Activated CD8-positive, alpha-beta T cell treated with anti-CD3 and anti-CD28 coated beads for 36 hours (primary cell): ENCODE measurements at places on chromosomes 12 and 14. TPM values are rescaled to one million over a fixed set of nuclear protein-coding genes. Genes with fewer than 3 reads are reported as not detected.

GRCh38 chr14:74501135-74501614, 7.6 kb downstream of the ISCA2 start:
- peaks cover 4% of the 10 kb centered on the region for H3K36me3 ChIP-seq
- H3K4me1 ChIP-seq: peaks cover 3% of the 10 kb centered on the region
- no peaks in the 10 kb centered on the region for H3K27me3 ChIP-seq

DNA sequence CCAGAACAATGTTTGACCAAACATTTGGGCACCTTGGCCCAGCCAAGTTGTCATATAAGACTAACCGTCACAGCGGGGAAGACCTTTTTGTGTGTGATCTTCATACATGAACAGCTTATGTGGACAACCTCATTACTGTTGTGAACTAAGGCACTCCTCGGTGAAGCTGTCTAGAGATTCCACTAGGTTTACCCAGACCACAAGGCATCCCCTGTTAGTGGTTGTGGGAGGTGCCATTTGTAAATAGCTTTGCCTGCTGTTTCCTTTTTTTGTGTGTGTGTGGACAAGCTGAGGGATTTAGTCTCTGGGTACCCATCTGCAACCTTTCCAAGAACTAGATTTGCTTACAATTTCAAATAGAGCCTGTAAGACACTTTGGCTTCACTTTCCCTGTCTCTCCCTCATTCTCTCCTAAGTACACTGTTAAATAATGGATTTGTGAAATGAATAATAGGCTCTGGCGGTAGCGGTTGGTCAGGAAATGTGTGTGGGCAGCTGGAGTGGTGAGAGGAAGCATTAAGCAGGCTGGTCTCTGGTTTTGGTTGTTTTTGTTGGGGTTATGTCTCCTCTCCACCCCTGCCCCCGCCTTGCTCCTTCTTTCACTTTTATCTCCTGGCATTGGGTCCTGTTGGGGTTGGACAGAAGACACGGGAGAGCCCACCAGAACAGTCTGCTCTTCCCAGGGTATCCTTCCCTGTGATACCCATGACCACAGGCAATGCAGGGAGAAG, 727.6 kb downstream of the VRK1 start:
- H3K4me1 ChIP-seq: peaks cover 8% of the 10 kb centered on the region
- no peaks in the 10 kb centered on the region for H3K36me3 ChIP-seq
- H3K27ac ChIP-seq: no peak overlapping the region
- H3K4me3 ChIP-seq: no peak overlapping the region

DNA sequence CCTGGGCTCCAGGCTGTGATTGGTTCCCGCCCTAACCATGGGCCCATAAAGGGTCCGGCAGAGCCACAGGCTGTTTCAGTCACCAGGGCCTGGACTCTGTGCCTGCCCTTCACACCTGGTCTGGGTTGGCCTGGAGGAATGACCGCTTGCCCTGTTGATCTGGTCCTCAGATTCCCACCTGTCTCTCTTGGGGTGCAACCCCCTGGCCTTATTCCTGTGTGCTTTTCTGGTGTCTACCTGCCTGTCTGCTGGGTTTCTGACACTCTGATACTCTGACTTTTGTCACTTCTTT, 2.9 kb upstream of the KRT83 start:
- no peak for DNase-seq
- no peak overlapping the region for H3K27ac ChIP-seq
- no peaks in the 10 kb centered on the region for H3K36me3 ChIP-seq
- peaks cover 11% of the 10 kb centered on the region for H3K27me3 ChIP-seq

The SP7 gene
- total RNA-seq: not detected

DNA sequence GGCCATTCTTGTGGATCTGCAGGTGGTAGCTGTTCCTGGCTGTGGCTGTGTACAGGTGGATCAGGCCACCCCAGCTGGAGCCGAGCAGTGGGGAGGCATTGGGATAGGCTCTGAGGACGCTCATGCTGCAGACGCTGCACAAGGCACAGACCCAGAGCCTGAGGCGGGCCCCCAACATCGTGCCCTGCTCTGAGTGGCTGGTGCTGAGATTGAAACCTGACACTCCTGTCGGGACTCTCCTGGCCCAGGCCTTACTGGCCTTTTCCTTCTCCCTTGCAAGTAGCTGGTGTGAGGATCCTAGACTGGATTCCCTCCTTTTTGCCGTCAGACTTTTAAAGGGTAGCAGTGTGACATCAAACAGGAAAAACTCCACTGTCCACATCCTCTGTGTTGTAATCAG, at the start of gene FGF23:
FGF23 (minus strand) TSS at position 308 of the 400 bp plus-strand sequence; CDS start at position 178, 130 bp downstream.
- H3K27me3 ChIP-seq: peaks cover 15% of the 10 kb centered on the region
- H3K27ac ChIP-seq: no peak within 1 kb of the TSS
- no peak for DNase-seq
- H3K36me3 ChIP-seq: no peaks in the 10 kb centered on the region

DNA sequence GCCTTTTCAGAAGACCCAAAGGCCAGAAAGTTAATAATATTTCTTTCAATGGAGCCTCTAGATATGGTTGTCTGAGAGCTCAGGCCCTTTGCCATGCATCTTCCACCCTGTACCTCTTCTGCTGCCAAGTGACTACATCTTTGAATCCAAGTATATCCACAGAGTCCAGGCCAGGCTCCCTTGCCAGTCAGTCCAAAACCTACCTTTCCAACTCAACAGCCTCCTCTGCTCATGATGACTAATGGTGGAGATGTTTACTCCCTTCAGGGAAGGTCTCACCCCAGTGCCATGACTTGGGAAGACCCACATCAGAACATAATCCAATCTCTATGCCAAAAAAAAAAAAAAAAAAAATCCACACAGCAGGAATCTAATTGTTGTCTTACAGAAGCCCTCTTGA, 20.4 kb downstream of the TTC9 start:
- H3K36me3 ChIP-seq: peaks cover 15% of the 10 kb centered on the region
- peak overlapping the region; percentile 98 for H3K27ac ChIP-seq
- no peak for DNase-seq
- peaks cover 93% of the 10 kb centered on the region for H3K4me1 ChIP-seq
- no peak overlapping the region for H3K4me3 ChIP-seq

The ADAM21 gene
- 0.29 TPM for total RNA-seq

The GZMH gene
- total RNA-seq: 61.3 TPM

DNA sequence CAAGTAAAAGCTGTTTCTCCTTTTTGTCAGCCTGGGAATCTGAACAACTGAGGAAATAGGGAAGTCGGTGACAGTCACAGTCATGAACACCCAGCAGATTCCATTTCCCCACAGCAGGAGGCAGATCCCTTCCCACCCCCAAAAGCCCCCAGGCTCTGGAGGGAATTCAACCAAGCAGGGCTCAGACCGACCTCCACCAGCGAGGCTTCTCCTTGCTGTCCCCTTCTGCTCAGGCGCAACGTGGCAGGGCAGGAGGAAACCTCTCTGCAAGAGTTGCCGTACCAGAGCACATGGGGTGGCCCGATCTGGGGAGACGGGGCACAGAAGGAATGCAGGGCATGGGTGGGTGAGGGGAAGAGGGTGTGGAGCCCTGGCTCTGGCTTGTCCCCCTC, 319 bp downstream of the GALNT6 start:
- peak overlapping the region; percentile 89 for H3K4me3 ChIP-seq
- peak overlapping the region; percentile 78 for H3K27ac ChIP-seq
- peaks cover 73% of the 10 kb centered on the region for H3K4me1 ChIP-seq
- peak; percentile 55 for DNase-seq
- no peaks in the 10 kb centered on the region for H3K27me3 ChIP-seq

DNA sequence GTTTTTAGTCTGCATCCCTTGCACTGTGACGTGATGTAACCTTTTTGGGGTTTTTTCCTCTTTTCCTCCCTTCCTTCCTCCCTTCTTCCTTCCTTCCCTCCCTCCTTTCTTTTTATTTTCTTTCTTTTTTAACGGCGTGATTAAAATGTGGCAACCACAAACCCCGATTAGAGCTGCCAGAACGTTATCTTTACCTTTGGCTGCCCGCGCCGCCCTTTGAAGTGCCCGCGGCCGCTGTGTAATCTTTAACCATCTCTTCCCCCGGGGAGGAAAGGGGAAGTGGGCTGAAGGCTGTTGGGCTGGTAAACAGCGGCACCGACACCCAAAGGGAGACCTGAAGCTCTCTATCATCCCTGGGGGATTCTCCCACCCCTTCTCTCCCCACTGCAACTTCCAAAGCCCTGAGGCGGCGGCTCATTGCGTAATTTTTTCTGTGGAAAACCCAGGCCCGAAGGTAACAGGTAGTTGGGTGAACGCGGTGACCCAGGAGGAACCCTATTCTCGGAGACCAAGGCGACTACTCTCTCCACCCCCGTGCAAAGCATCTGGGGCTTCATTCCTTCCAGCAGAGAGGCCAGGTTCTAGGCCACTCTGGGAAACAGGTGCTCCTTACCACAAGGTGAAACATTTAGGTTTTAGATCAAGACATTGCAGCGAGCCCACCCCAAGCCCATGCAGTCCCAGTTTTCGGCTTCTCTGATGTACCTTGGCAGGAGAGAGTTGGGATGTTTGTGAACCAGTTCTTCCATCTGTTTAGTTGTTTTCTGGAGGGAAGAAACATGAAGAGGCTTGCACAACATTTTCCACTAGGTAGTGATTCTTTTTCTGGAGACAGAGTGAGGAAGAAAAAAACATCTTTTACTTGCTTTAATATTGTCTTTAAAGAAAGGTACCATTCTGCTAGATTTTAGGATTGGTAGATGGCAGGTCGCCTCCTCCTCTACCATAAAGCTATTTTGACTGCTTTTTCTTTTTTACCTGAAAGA, 1.5 kb downstream of the LGR5 start:
- DNase-seq: peak; percentile 21
- H3K4me1 ChIP-seq: peaks cover 19% of the 10 kb centered on the region
- no peak overlapping the region for H3K27ac ChIP-seq

- no peaks in the 10 kb centered on the region for H3K27me3 ChIP-seq
- H3K36me3 ChIP-seq: no peaks in the 10 kb centered on the region
- no peak overlapping the region for H3K27ac ChIP-seq
- no peak overlapping the region for H3K4me3 ChIP-seq
- peaks cover 8% of the 10 kb centered on the region for H3K4me1 ChIP-seq
- no peak for DNase-seq
These were observed 114.6 kb upstream of the MED13L start for GRCh38 chr12:116392061-116392460.
